ENCODE measurements at places on chromosomes 4 and X.

DNA sequence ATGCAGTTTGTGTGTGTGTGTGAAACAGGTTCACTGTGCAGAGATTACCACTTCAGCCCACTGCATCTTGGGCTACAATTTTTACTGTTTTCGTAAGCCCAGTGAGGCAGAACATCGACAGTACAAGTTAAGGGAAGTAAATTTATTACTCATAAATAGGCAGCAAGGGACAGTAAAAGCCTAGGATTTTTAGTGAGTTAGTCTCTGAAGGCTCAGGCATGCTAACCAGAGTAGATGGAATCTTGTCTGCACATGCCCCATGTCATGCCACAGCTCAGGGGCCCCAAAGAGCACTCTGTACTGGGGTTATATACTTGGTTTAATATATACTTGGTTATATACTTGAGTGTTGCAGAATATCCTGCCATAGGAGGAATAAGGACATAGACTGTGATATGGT, 825.7 kb downstream of the TECRL start:
- DNase-seq = no peak

GRCh38 chrX:54116391-54116790, 66.7 kb downstream of the FAM120C start:
- DNase-seq = no peak

- DNase-seq = no peak
These were observed 51.8 kb downstream of the PHOX2B start for GRCh38 chr4:41696763-41697162.

- no peak for DNase-seq
These were observed 237.3 kb downstream of the USP46 start for GRCh38 chr4:52421811-52422213.

GRCh38 chr4:100098011-100098545, 92.2 kb downstream of the DDIT4L start:
- DNase-seq = no peak

- DNase-seq = no peak
These were observed 113.0 kb upstream of the LNX1 start for GRCh38 chr4:53704329-53704728.

- DNase-seq = peak; percentile 22
These were observed 66.3 kb downstream of the TSPAN7 start for GRCh38 chrX:38627683-38628082.

DNA sequence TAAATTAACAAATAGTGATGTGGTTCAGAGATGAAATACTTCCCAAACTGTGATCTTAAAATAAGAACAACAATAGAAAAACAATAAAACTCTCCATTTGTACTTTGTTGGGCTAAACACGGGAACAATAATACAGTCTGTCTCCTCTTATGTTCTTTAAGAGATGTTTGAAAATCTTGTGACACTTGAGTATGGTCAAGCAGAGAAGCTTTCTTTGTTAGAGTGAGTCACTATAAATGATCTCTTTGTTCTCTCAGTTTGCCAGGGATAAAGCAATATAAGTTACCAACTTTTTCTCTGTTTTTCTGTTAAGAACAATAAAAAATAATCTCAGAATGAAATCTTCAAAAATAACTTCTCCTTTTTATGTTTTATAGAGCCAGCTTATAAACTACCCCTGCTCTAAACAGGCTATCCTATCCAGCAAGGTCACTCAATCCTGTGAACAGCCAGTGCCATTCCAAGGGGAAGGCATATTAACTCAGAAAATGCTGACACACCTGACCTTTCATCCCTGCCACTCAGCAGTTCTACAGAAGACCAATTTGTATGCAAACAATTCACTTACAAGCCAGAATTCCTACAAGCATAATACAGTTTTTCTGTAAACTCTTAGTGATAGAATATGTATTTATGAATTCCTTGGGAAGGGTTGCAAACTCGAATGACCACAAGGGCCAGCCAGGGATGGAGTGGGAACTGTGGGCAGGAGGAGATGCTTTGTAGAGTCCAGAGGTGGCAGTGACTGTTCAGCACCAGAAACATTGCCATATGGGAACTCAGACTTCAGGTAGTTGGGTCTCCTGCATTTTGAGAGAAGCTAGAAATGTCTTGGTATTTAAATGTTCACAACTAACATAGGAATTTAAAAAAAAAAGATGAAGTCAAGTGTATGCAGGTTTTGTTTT, 52.2 kb downstream of the AFM start:
- DNase-seq = no peak

DNA sequence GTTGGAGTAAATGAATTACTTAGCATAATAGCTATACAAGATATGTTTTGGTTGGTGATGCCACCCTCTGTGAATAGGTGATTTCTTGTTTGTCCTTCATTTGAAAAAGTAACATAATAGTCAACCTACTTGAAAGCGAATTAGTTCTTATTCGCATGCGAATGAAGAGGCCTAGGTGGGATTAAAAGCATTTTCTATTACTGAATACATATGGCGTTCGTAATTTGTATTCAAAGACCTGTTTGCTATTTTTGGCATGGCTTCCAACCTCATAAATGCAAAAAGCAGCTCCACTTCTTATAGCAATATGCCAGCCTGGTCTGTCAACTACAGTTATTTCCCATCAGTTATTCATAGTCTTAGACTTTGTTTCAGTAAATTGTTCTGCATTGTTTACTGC, 261.3 kb downstream of the TENM3 start:
- DNase-seq = no peak

GRCh38 chr4:179625406-179625805, 2183.2 kb upstream of the AGA start:
- DNase-seq = no peak

GRCh38 chrX:107522901-107523300, 73.4 kb downstream of the FRMPD3 start:
- no peak for DNase-seq

DNA sequence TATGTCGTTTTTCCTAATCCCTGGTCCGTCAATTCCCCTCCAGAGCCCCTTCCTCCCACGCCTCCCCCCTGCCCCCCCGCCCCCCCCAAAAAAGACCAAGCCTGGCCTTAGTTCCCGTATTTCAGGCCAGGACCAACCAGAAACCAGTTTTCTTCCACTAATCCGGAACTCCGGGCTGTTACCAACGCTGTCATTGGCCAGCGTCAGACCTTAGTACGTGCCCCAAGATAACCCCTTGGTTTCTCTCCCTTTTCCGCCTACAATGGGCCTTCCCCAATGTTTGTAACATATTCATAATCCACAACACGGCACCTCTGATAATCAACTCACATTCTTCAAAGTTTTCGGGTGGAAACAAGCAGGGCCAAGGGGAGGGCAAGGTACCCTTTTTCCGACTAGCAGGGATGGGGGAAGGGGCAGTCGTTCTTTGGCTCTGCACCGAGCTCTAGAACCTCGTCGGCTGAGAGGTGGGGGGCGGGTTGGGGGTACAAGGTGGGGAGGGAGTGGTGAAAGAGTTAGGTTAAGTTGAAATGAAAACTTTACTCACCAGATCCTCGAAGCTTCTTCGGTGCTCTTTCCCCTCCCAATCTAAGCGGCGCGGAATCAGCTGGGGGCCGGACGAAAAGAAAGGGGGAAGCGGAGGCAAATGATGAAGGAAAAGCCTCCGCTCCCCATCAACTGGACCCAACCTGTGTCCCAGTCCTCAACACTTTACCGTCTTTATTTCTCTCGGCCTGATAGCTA, 1.5 kb downstream of the BRWD3 start:
- peak; percentile 64 for DNase-seq

GRCh38 chrX:153638436-153639176, 8.4 kb upstream of the DUSP9 start:
- no peak for DNase-seq

DNA sequence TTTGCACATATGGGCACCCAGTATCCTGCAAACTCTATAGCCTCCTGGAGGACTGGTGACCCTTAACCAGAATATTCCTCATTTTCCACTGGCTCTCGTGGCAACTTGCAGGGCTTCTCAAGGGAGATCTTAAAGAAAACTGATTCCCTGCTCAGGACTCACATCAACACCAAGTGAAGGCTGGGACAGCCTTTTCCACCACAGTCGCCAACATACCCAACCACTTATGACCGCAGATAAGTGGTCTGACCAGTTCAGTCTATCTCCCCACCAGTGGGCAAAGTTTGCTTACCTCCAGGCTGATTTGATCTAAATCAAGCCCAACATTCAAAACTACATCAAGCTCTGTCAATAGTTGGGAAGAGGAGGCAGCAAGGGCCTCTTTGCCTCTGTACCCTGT, 289.3 kb upstream of the GATB start:
- DNase-seq = no peak

- DNase-seq = no peak
These were observed 6.4 kb downstream of the RBM3 start for GRCh38 chrX:48580662-48581061.

DNA sequence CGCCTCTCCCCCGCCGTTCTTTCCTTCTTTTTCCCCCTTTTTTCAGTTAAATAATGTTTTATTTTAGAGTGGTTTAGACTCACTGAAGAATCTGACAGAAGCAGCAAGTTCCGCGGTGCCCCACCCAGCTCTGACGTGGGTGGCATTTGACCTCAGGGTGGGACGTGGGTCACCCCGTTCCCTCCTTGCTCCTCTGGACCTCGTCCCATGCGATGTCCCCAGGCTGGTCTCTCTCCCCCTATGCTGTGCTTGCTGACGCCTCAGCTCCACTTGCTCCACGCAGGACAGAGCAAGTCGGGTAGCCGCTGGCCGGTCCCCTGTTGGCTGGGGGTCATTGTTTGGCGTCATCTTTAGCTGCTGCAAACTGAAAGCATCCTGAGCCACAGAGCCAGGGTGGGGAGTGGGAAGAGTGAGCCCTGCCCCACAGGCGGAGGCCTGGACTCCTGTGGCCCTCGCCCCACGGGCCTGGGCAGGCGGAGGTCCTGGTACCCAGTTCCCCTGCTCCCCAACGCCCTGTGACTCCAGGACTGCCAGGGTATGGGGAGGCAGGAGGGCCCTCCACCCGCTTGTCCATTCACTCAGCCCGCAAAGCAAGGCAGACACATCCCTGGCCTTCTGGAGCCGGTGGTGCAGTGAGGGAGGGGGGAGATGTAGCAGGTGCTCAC, 30.8 kb downstream of the TRMT44 start:
- DNase-seq = no peak

- no peak for DNase-seq
These were observed 548 bp downstream of the TLR1 start for GRCh38 chr4:38803833-38804653.

DNA sequence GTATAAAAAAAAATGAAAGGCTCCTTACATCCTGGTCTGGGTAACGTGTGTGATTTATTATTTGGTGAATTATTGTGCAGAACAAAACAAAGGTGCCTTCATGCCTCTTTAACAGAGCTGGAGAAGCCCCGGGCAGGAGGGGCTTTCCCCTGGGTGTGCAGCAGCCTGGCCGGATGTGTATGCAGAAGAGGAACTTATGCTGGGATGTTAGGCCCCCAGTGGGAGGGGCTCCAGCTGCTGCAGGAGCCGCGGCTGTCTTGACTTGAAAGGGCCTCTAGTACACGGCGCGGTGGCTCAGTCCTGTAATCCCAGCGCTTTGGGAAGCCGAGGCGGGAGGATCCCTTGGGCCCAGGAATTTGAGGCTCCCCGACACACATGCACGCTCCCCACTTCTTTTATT, 16.0 kb downstream of the CCNQ start:
- no peak for DNase-seq

- DNase-seq = no peak
These were observed 5.2 kb upstream of the RBMXL3 start for GRCh38 chrX:115183980-115184379.

DNA sequence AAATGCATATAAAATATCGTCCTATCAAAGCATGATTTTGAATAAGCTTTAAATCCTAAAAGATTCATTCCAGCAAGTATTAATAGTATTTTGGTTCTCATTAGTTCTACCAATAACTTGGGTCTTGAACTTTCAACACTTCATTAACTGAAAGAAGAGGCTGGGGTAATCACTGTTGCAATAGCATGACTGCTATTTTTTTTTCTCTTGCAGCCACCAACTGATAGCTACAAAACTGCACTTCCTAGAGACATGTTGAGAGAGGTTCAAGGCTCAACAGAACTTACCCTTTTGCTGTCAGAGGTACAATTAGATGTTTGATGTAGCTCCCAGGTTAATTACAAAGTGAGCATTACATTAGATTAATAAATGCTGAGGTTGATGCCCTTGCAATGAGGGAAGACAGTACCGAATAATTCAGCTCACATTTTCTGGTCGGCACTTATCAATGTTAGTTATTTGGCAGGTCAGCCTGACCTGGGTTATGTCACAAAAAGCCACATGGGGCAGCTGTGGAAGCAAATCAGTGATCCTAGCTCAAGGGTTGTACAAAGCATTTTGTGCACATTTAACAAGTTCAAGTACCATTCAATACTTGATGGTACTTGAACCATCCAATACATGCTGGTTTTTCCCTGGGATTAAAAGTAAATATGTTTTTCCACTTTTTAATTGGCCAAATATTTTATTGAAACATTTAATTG, 29.9 kb upstream of the TET2 start:
- DNase-seq = no peak

- DNase-seq = no peak
These were observed 50.1 kb downstream of the FBXW7 start for GRCh38 chr4:152485726-152486276.

- DNase-seq = no peak
These were observed 209.7 kb upstream of the KLF3 start for GRCh38 chr4:38454284-38454683.

DNA sequence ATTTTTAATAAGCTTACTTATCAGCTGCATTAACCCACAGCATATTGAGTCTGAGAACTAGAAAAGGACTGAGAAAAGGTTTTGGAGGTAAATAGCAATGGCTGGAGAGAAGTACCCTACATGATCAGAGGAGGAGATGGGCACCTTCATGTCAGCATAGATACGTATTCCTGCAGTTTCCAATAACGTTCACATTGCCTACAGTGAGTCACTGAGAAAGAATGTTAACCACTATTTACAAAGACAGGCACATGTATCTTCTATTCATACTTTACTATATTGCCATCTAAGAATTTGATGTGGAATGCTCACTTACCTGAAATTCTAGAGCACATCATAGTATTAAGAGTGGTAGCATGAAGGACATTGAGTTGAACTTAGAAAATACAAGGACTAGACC, 92.5 kb downstream of the TLL1 start:
- DNase-seq = no peak

DNA sequence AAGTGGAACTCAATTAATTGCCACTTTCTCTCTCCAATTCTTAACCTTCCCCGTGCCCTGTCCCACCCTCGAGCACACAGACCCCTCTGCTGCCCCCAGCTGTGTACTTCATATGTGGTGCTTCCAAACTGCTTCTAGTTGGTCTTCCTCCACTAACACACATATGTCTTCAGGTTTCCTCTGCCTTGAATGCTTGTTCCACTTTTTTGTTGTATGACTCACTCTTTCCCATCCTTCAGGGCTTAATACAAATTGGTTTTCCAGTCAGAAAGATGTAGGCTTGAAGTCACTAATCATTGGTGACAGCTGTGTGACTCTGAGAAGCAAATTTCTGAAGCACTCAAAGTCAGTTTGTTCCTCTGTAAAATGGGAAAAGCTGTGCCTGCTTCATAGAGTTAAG, 30.6 kb downstream of the TRIM2 start:
- DNase-seq = peak; percentile 56

GRCh38 chr4:149248191-149248764, 567.4 kb downstream of the IQCM start:
- DNase-seq = no peak

DNA sequence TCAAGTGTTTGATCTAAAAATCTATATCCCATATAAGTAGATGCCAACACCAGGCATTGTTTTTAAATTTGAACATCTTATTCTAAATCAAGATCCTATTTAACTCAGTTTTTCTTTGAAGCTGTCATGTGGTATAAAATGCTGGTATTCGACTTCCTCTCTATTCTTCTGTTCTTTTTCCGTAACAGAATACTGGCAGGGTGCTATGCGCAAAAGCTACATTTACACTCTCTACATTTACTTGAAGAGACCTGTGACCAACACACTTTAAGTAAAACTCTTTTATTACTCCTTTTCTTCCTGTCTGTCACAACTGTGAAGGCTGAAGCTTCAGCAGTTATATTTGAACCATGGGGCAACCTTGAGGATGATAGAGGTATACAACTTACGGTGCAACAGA, 612.8 kb downstream of the C4orf33 start:
- DNase-seq = no peak
